ENCODE measurements at places on chromosomes 3 and 15.

DNA sequence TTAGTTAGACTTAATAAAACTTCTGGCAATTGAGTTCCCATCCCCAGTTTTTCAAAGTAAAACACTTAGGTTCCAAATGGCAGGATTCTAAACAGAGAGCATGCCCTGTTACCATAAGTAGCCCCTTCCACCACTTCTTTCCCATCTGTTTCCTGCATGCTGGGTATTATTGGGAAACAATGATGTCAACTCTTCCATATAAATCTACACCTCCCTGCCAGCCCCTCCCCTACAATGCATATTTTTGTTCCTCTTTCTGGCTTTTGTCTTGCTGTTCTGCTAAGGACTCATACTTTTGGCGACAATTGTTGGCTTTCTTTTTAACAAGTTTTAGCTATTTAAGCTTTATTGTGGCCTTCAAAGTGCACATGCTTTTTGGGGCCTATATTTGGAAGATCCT lies 11.1 kb downstream of the ARHGAP31 start:
- DNase-seq, result no peak

GRCh38 chr3:34212175-34212574 lies 413.7 kb downstream of the PDCD6IP start:
- no peak for DNase-seq

DNA sequence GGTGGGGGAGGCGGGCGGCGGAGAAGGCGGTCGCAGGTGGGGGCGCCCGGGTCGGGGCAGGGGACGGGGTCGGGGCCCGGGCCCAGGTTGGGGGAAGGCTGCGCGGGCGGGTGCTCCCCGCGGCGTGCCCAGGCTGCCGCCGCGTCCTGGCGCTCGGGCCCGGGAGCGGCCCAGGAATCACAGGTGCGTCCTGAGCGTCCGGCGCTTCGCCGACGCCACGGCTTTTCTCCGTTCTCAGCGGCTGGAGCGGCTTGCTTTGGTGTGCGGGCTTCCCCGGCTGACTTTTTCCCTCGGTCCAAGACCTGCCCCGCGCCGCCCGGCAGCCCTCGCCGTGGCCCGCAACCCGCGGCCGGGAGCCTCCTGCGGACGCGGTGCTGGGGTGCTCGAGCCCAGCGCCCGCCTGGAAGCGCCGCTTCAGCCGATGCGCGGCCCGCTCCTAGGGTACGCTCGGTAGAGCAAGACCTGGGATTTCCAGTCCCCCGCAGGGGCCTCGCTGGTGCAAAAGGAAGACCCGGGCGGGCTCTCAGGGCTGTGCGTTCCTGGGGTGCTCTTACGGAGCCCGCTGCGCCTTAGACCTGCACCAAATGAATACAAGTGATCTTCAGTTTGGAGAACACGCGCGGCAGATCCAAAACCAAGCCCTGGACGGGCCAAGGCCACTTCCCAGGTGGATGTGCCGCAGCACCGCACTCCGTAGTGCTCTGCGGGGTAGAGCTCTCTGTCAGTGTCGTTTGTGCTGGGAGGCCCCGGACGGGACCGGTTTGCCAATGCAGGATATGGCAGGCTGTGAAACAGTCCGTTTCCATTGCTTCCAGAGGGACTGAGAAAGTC lies 639 bp downstream of the NIPA1 start:
- peak; percentile 39 for DNase-seq

DNA sequence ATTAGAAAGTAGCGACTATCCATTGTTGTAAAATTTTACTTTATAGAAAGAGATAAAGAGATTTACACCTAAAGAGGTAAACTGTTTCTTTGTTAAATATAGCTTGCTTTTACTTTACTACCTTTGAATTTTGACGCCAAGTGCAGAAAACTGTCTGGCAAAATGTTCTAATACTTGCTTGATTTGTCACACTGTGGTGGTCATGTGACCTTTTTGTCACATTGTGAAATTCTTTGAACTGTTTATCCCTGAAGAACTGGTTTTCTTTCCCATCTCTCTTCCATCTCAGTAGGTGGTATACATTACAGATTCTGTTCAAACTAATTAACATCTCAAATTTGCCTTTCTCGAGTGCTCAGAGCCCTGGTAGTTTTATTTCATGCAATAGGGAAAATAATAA lies 327.4 kb downstream of the NAALADL2 start:
- DNase-seq, result no peak

- peak; percentile 9 for DNase-seq
Measured at GRCh38 chr15:41401904-41402267, 410 bp downstream of the NDUFAF1 start.

DNA sequence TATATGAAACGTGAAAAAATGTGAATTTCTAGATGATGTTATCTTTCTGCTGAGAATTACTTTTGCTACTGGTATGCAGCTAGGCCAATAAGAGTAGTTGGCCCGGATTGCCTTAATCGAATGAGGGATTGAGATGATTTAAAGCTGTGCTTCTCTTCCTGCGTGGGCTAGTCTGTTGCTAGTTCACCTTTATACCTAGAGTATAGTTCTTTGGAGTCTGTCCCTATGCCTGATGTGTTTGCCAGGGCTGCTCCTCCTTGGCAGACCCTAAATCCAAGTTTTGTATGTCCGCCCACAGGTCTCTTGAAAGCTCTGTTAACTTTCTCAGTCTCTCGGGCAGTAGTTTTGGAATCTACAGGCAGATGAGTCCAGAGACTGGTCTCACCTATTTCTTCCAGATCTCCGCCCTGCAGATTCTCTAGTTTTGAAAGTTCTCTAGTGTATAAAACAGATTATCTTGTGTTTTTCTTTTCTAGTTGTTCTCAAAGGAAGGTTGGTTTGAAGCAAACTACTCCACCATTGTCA lies 64.9 kb downstream of the MEF2A start:
- DNase-seq, result no peak

DNA sequence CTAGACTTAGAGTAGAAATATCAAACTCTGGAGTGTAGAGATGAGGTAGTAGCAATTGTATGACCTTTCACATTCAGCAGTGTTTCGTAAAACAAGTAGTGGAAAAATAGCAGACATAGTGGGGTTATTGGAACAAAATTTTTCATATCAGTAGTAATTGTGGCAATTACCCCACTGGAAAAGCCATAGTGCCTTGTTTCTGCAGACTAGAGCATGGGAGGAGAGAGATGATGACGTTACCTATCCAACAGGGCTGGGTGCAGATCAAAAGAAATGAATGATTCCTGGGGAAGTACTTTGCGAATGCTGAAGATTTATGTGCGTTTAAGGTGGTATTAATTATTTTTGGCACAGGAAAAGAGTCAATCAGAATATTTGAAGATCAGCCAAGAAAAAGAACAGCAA lies 147.0 kb upstream of the LRRFIP2 start:
- no peak for DNase-seq

DNA sequence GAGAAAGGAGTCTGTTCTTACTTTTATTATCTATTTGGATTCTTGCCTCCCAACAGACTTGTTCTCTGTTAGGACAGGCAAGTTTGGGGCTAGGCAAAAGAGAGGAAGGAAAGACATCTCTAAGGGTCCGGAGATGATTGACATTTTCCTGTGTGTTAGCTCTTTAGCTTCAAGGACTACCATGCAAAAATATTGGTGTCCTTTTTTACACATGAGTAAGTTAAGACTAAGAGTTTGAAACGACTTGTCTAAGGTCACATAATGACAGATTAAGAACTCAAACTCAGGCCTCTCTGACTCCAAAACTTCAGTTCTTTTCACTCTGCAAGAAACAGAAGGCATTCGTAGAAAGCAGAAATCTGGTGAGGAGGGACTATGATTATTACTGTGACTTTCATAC lies 5.9 kb downstream of the LMCD1 start:
- DNase-seq, result no peak

- DNase-seq, result peak; percentile 70
Measured at GRCh38 chr3:156816091-156816793, 9.9 kb upstream of the LEKR1 start.

- peak; percentile 32 for DNase-seq
Measured at GRCh38 chr3:128584412-128585020, 66.1 kb downstream of the RPN1 start.

GRCh38 chr15:77715860-77716259 lies 83.1 kb upstream of the LINGO1 start:
- no peak for DNase-seq

DNA sequence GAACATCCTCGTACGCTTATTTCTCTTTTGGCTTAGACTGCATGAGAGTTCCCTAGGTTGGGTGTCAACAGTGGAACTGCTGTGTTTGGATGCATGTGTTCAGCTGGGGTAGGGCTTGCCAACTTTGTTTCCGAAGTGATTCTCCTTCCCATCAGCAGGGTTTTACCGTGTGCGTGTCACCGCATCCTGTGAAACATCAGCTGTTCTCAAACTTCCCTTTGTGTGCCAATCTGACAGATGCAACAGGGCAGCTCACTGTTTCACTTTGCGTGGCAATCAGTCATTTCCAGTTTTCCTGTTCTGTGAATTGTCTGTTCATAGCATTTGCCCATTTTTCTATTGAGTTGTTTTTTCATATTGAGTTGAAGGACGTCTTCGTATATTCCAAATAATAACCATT lies 218.8 kb downstream of the VPS13C start:
- DNase-seq, result no peak

DNA sequence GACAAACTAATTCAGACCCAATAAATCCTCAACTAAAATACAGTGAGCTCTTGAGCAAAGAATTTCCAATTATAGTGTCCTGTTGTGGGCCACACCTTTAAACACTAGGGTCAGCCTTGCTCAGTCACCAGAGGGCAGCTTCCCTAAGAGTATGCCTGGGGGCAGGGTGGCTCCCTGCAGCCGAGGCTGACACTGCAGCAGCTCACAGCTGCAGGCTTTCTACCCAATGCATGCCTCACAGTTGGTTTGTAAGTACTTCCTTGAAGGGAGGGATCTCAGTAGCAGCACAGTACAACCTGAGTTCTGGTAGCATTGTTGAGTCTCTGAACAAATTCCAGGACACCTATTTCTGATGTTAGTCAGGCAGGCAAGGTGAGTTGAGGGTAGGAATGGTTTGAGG lies 335.6 kb downstream of the TUSC7 start:
- DNase-seq, result no peak

- no peak for DNase-seq
Measured at GRCh38 chr15:40918799-40919392, 10.2 kb upstream of the DLL4 start.

DNA sequence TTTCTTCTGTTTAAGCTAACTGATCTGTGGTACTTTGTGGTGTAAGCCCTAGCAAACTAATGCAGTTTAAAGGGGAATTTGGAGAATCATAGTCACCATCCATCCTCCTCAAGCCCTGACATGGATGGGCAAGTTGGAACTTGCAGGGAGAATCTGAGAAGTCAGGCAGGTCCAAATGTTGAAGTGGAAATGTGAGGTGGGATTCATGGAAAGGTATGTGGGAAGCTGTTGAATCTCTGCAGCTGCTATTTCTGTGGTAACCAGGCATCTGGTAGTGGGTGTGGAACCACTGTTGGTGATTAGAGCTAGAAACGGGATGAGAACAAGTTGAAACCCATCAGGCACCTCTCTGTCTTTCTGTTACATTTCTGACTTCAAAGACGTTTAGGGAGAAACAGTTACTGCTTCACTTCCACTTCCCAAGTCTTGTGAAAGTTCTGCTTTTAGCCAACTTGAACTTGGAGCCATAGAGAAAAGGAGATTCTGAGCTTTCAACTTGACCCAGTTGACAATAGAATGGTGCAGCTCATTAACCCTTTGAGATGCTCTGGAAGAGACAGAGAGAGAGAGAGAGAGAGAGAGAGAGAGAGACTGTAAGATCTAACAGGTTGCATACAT lies 38.1 kb upstream of the NMNAT3 start:
- no peak for DNase-seq

GRCh38 chr3:64138656-64139375 lies 86.5 kb downstream of the PRICKLE2 start:
- no peak for DNase-seq

GRCh38 chr15:40772014-40772413 lies 2.2 kb downstream of the C15orf62 start:
- no peak for DNase-seq

- no peak for DNase-seq
Measured at GRCh38 chr3:46113608-46114007, 86.3 kb upstream of the XCR1 start.

- peak; percentile 34 for DNase-seq
Measured at GRCh38 chr3:18410205-18410604, 14.9 kb downstream of the SATB1 start.

DNA sequence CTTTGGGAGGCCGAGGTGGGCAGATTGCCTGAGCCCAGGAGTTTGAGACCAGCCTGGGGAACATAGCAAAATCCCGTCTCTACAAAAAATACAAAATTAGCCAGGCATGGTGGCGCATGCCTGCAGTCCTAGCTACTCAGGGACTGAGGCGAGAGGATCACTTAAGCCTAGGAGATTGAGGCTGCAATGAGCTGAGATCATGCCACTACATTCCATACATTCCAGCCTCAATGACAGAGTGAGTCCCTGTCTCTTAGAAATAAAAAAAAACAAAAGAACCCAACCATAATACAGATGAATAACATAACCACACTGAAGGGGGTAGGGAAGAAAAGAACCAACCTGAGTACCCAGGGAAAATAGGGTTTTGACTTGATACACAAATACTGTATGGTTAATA lies 19.7 kb upstream of the CGNL1 start:
- DNase-seq, result no peak

DNA sequence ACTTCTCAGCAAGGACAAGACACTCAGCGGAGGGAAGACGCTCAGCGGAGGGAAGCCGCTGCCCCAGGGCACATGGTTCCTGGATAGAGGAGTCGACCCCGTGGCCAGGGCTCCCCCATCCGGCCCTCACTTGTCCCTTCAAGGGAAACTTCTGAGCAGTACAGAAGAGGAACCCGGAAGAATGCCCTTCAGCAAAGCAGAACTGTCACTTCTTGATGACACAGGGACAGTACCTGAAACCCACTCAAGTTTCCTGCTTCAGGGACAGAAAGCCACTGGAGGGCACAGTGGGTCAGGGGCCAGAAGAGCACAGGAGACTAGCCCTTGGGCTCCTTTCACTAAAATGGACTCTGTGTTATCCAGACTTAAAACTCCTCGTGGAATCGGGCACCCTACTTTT lies 97.8 kb upstream of the RPL32 start:
- DNase-seq, result no peak

DNA sequence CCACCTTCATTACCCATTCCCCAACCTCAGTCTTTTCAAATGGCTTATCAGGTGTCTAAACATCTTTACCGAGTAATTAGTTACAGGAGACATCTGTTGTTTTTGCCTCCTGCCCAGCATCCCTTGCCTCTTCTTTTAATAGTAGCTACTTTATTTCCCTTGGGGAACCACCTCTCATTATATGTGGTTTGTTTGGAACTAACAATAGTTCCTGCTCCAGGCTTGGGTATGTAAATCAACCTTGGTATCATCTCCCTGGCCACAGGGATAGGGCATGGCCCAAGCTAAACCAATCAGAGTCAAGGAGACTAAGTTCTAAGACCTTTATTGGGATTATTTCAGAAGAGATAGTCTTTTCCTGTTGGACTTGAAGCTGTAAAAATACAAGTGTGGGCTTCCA lies 76.6 kb downstream of the ETV5 start:
- DNase-seq, result no peak

All from CD4-positive, alpha-beta T cell treated with Interleukin-17A for 4 hours (primary cell).